ENCODE measurements at places on chromosomes 3 and 15.

- no peak for DNase-seq
Measured at GRCh38 chr3:14652-15051, 181.9 kb upstream of the CHL1 start.

DNA sequence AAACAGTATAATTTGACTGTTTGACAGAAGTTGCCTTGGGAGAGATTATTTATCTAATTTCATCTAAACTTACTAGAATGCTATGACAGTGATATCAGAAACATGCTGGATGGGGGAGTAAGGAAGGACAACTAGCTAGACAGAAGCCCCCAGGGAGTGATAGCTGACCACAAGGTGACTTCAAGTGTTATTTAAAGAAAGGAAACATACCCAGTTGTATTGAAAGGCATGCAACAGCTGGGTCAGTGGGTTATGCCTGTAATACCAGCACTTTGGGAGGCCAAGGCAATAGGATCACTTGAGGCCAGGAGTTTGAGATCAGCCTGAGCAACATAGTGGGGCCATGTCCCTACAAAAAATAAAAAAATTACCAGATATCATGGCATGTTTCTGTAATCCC, 69.6 kb downstream of the SLC49A4 start:
- DNase-seq: no peak

DNA sequence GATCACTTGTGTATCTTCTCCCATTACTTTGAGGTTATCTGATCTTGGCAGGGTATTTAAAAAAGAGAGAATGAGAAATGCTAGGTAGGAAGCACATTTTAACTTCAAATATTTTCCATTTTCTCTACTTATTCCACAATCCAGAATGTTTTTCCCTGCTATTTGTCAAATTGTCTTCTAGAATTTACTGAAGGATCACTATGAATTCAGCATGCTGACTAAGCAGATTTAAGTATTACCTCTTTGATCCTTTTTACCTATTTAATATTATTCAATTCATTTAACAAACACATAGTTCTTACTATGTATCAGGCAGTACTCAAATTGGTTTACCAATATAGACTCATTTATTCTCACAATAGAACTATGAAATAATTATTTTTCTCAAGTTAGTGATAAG, 463.4 kb upstream of the ARL6 start:
- DNase-seq: no peak

DNA sequence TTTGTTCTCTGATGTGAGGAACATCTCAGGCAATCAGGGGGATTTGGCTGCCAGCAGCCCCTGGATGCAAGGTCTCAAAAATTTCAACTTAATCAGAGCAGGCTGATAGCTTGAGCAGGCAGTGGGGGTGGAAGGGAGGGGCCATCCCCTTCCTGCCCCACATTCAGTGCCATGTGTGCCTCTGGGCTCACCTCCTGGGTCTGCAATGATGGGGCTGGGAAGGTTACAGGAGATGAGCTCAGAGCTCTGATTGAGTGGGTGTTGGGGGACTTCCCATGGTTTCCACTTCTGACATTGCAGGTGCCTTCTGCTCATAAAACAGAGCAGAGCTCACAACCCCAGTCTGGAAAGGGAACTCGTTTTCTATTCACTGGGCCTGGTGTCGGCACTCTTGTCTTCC, 37.0 kb downstream of the PARP16 start:
- DNase-seq: no peak

GRCh38 chr3:21734746-21735145, 16.3 kb downstream of the ZNF385D start:
- no peak for DNase-seq

- peak; percentile 26 for DNase-seq
Measured at GRCh38 chr3:178385280-178385952, 150.8 kb upstream of the KCNMB2 start.

- no peak for DNase-seq
Measured at GRCh38 chr3:10381336-10381735, 60.4 kb upstream of the SEC13 start.

DNA sequence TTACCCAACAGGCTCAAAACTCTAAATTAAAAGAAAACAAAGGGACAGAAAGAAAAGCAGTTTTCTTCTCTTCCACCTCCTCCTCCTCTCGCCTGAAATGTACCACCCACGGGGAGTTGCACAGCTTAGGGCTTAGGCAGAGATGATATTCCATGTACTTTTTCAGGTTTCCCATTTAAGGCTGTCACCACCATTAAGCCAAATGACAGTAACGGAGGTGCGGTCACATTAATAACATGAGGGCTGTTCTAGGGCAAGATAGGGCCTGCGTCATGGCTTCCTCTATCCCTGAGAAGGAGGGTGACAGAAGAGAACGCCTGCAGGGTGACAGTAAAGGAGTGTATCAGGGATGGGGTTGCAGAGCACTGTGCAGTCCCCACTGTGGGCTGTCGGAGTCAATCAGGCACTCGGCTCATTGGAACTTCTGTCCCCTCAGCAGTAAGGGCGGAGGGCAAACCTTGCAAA, 51.7 kb upstream of the TJP1 start:
- no peak for DNase-seq

- no peak for DNase-seq
Measured at GRCh38 chr15:71549697-71550096, 260.7 kb upstream of the NR2E3 start.

DNA sequence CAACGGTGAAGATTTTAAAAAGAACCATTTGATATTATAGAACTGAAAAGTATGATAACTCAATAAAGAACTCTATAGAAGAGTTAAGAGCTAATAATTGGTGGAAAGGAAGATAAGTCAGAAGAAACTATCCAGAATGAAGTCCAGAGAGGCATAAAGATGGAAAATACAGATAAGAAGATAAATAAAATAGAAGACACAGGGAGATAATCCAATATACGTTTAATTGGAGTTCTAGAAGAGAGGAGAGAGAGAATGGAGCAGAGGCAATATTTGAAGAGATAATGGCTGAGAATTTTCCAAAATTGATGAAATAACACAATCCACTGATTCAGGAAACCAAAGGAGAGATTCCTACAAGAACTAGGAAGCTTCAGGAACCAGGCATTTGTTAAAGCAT, 49.8 kb upstream of the EPHB3 start:
- no peak for DNase-seq

DNA sequence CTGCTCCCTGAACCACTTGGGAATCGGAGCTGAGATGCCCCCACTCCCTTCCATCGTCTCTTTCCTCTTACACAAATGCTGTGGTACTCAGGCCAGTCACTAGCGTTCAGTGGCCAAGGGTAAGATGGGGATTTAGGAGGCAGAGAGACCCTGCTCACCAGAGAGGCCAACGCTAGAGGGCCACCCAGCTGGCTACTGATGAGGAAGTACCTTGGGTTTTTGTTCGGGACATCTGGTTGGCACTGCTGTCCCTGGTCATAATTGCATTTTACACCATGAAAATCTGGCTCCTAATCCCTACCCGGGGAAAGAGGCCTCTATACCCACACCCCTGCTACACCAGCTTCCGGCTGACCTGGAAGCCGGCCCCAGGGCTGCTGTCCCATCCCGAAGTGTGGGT, 7.7 kb downstream of the MAP6D1 start:
- no peak for DNase-seq

GRCh38 chr3:155323063-155323666, 29.7 kb upstream of the STRIT1 start:
- DNase-seq: peak; percentile 59

- no peak for DNase-seq
Measured at GRCh38 chr15:68616397-68616796, 37.6 kb downstream of the CORO2B start.

- DNase-seq: no peak
Measured at GRCh38 chr15:34490417-34491193, 53.0 kb upstream of the GOLGA8A start.

GRCh38 chr3:188476935-188477334, 323.0 kb downstream of the LPP start:
- no peak for DNase-seq

DNA sequence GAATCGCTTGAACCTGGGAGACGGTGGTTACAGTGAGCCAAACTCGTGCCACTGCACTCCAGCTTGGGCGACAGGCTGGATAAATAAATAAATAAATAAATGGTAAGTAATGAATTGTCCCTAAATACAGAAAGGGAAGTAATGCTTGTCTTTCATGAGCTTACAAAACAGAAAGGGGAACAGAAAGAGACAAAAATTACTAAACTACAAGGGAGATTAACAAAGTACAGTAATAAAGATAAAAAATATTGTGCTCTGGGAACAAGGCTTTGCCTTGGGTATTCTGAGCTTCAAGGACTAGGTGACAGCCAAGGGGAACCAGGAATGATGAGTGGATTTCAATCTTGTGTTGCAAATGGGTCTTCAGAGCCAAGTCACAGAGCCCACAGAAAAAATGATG, 9.2 kb upstream of the HLTF start:
- no peak for DNase-seq

GRCh38 chr3:125055913-125056745, at the start of gene HEG1:
TSS of gene HEG1 (minus strand) at chr3:125055997. CDS start at chr3:125055890, 107 bp downstream.
- DNase-seq: peak; percentile 92

DNA sequence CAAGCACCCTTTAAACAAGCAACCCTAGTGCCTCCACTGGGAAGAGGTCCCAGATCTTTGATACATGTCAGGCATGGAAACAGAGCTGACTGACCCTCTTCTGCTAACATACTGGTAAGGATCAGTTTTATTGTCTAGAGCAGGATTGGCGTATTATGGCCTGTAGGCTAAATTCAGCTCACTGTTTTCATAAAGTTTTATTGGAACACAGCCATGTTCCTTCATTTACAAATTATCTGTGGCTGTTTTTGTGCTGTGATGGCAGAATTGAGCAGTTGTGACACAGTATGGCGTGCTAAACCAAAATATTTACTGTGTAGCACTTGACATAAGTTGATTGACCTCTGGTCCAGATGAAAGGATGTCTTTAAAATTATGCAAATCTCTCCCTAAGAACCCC, 45.0 kb downstream of the WDR76 start:
- no peak for DNase-seq

DNA sequence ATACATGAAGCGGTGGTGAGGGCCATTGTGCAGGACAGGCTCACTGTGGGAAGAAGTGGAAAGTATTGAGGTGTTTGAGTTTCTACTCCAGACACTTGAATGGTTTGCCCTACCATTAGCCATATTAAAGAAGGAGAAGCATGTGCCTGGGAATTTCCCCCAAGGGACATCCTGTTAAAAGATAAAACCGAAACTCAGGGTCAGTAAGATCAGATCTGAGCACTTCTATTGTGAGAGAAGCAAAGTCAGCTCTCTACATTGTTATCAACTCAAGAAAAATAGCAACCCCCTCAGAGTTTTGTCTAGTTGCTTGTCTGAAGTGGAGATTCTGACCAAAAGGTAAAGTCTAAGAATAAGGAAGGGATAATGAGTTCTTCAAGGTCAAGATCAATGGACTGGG, 269.8 kb downstream of the CHST2 start:
- no peak for DNase-seq

DNA sequence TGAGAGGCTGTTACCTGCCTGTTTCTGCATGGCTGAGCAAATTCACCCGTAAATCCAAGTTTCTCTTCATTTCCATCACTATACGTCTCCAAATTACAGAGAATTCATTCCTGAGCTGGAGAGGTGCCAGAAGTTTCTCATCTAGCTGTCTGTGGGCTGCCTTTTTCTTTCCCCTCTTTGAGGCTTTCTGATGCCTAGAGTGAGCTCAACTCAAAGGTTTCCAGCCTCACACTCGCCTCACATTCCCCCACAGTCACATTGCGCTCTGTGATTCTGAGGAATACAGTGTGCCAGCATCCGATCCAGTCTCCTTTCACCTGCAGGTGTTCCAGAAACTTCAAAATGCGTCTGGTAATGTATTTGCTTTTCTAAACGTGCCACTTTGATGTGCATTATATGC, 267.2 kb downstream of the MFSD1 start:
- DNase-seq: no peak

GRCh38 chr3:48426944-48427629, 2.8 kb downstream of the PLXNB1 start:
- DNase-seq: peak; percentile 56

All from AG08396 (cell line).